Right atrium auricular region (tissue), 2 donors: ENCODE measurements at places on chromosomes 5 and 9. TPM values are rescaled to one million over a fixed set of nuclear protein-coding genes. Genes with fewer than 3 reads are reported as not detected.
A peak's percentile ranks its signal among the peaks of the same experiment; 100 is the strongest.

- peak; percentile 90 for DNase-seq
Observed at GRCh38 chr5:174724484-174725260, at the start of gene MSX2. TSS of gene MSX2 (plus strand) at chr5:174724582. CDS start at chr5:174724660, 78 bp downstream.

GRCh38 chr9:78210841-78211301, 25.0 kb upstream of the CEP78 start:
- DNase-seq, result no peak

DNA sequence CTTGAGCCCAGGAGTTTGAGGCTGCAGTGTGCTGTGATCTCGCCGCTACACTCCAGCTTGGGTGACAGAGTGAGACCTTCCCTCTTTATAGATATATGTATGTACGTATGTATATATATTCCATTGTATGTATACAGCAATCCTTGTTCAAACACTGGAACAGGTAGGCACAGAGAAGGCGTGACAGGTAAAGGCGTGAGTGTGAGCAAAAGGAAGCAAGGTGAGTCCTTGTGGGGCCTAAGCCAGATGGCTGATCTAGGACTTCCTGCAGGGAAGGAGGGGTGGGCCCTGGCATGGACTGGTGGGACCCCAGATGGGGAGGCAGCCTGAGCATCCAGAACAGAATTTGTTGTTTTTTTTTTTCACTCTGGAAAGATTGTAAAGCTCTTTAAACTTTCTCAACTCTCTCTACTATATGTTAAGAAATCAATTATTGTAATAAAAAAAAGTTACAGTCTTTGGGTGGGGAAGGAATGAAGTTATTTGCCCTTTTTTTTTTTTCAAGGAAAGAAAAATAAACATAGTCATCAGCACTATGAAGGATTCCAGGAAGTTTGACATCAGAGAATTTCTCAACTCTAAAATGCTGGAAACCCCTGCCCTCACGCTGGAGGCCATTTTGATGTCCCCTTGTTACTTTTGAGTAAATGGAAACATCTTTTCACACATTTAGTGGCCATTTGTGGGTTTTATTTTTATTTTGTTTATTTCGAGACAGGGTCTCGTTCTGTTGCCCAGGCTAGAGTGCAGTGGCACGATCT, 38.9 kb upstream of the STXBP1 start:
- DNase-seq, result no peak

DNA sequence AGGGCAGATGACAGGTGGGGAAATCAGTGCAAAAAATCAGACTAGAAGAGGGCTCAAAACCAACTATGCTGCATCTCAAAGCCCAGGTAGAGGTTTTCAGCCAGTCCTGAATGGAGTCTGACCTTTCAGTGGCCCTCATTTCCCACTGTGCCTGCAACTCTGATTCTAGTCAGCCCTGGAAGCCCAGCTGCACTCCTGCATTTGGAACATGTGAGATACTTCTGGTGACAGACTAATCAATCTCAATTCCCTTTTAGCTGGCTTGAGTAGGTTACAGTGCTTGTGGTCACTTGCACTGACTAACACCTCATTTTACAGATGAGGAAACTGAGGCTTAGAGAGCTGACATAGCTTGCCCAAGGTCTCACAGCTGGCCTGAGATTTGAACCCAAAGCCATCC, 7.9 kb upstream of the ACSL6 start:
- no peak for DNase-seq

DNA sequence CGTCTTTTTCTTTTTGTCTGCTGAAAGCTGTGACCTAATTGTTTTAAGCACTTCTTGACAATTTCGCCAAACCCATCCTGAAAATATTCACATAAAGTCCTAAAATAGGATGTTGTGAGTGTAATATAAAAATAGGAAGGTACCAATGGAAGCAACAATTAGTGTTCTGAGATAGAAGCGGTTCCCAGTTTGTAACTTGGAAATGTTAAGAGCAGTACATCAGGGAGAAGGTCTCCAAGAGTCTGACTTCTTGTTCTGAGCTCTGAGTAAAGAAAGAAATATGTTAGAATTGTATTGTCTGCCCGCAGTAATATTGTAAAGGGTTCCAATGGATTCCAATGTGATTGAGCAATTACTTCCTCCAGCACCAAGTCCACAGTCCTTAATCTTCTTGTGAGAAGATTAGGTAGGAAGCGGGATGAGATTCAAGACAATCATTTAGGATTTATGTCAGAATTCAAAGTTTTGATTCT, 3.9 kb downstream of the VCAN start:
- DNase-seq, result no peak

The FABP6 gene
- total RNA-seq, result not detected

The CDH12 gene
- not detected for total RNA-seq
